ENCODE measurements at places on chromosomes 3 and 15.

- DNase-seq: no peak
Measured at GRCh38 chr3:177300039-177300833, 103.0 kb upstream of the TBL1XR1 start.

GRCh38 chr15:53225781-53226180 lies 435.6 kb upstream of the ONECUT1 start:
- DNase-seq: no peak

DNA sequence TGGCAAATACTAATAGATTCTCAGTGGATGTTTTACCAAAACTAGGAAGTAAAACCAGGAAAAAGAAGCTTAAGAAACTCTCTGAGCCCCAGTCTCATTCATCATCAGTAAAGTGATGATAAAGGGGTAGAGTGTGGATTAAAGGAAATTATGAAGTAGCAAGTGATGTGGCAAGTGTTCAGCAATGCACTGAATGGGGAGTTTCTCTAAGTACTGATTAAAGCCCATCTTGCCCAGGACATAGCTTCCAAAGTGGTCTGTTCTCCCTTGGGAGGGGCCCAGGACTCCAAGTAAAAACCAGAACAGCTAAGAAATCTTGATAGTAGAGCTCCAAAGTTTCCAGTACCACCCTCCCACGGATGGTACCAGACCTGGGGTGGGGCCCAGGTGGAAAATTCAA lies 137.3 kb downstream of the WNT5A start:
- no peak for DNase-seq

GRCh38 chr3:165393461-165393860 lies 197.3 kb upstream of the SLITRK3 start:
- DNase-seq: no peak

DNA sequence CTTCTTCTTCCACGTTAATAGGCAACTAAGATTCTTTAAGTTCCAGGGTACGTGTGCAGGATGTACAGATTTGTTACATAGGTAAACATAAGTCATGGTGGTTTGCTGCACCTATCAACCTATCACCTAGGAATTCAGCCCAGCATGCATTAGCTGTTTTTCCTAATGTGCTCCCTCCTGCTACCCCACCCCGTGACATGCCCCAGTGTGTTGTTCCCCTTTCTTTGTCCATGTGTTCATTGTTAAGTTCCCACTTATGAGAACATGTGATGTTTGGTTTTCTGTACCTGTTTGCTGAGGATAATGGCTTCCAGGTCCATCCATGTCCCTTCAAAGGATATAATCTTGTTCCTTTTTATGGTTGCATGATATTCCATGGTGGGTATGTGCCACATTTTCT lies 21.1 kb downstream of the GTF2A2 start:
- no peak for DNase-seq

- DNase-seq: no peak
Measured at GRCh38 chr3:52347716-52348635, 31.9 kb downstream of the DNAH1 start.

DNA sequence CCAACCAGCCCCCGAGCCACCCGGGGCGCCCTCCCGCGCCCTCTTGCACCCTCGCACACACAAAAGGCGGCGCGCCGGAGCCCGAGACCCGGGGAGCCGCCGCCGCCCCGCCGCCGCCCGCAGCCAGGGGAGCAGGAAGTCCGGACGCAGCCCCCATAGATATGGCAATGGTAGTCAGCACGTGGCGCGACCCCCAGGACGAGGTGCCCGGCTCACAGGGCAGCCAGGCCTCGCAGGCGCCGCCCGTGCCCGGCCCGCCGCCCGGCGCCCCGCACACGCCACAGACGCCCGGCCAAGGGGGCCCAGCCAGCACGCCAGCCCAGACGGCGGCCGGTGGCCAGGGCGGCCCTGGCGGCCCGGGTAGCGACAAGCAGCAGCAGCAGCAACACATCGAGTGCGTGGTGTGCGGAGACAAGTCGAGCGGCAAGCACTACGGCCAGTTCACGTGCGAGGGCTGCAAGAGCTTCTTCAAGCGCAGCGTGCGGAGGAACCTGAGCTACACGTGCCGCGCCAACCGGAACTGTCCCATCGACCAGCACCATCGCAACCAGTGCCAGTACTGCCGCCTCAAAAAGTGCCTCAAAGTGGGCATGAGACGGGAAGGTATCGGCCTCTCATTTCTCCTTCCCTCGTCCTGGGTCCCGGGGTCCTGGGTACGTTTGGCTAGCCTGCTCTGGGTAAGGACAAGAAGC lies 1.6 kb downstream of the NR2F2 start:
- DNase-seq: no peak

Data from stimulated activated CD8-positive, alpha-beta memory T cell treated with anti-CD3 and anti-CD28 coated beads, Interleukin-7, amount 100 ng/mL, for 4 hours (primary cell).